ENCODE measurements at places on chromosomes 16 and 17.
A peak's percentile ranks its signal among the peaks of the same experiment; 100 is the strongest.

- DNase-seq = no peak
These were observed 40.9 kb downstream of the ADAMTS18 start for GRCh38 chr16:77393955-77394354.

DNA sequence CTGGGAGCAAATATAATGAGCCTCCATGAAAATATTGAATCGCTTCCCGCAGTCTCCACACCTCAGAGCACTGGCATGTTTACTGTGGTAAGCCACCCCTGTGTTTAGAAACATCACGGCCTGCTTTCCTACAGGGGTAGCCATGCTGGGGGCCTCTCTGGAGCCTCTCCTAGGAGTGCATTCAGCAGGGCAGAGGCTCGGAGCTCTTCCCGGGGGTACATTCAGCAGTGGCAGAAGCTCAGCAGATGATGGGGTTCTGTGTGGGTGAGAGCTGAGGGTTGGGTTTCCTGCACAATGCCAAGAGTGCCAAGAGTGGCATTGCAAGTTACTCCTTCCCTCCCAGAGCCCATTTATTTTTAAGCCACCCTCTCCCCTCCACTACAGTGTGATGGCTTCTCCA lies 386.6 kb downstream of the SEC14L1 start:
- DNase-seq = no peak

DNA sequence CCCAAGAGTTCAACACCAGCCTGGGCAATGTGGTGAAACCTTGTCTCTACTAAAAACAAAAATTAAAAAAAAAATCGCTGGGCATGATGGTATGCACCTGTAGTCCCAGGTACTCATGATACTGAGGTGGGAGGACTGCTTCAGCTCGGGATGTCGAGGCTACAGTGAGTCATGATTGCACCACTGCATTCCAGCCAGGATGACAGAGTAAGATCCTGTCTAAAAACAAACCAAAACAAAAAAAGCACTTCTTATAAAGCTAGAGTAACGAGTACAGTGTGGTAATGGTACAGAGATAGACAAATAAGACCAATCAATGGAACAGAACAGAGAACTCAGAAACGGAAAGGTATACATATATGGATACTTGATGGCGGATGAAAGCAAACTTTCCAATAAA lies 4.4 kb downstream of the NSMCE1 start:
- DNase-seq = peak; percentile 80

- no peak for DNase-seq
These were observed 1047.2 kb downstream of the CDH11 start for GRCh38 chr16:64074706-64075105.

DNA sequence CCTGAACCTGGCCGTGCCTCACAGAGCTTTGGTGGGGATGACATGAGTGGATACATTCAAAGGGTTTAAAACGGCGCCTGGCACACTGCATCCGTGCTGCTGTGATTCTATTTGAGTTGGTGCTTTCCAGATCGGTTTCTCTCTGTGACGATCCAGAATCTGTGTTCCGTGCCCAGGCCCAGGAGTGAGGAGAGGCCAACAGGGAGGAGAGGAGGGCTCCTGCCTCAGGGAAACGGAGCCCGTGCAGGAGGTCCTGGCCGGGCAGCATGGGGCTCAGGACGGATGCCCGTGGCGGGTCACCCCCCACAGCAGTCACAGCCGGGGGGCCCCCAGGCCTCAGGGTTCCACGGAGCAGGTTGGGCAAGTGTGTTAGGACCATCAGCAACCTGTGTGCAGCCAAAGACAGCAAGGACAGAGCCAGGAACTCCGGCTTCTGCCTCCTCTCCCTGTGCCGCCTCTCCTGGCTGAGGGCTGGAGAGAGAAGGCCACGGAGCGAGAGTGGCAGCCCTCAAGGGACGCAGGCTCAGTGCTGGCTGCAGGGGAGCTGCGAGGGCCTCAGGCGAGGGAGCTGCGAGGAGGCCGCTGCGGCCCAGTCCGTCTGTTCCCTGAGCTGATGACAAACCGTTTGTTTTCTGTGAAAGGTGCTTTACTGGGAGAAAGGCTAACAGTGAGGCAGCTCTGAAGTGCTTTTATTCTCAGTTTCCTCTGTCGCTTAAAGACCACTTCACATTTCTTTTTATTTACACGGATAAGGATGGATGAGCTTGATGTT lies 99.3 kb downstream of the METRNL start:
- no peak for DNase-seq

GRCh38 chr17:80429356-80430275 lies 14.6 kb downstream of the ENDOV start:
- no peak for DNase-seq

GRCh38 chr16:79269211-79269863 lies 331.2 kb downstream of the MAF start:
- DNase-seq = no peak

DNA sequence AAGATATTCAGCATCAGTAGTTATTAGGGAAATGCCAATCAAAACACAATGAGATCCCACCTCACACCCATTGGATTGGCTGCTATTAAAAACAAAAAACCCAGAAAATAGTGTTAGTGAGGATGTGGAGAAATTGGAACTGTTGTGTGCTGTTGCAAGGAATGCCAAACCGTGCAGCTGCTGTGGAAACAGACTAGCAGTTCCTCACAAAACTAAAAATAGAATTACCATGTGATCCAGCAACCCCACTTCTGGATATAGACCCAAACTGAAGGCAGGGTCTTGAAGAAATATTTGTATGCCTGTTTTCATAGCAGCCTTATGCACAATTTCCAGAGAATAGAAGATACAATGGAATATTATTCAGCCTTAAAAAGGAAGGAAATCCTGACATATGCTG lies 46.0 kb downstream of the FOXK2 start:
- peak; percentile 26 for DNase-seq

- DNase-seq = peak; percentile 34
These were observed 45.4 kb downstream of the NKD1 start for GRCh38 chr16:50593410-50594150.

DNA sequence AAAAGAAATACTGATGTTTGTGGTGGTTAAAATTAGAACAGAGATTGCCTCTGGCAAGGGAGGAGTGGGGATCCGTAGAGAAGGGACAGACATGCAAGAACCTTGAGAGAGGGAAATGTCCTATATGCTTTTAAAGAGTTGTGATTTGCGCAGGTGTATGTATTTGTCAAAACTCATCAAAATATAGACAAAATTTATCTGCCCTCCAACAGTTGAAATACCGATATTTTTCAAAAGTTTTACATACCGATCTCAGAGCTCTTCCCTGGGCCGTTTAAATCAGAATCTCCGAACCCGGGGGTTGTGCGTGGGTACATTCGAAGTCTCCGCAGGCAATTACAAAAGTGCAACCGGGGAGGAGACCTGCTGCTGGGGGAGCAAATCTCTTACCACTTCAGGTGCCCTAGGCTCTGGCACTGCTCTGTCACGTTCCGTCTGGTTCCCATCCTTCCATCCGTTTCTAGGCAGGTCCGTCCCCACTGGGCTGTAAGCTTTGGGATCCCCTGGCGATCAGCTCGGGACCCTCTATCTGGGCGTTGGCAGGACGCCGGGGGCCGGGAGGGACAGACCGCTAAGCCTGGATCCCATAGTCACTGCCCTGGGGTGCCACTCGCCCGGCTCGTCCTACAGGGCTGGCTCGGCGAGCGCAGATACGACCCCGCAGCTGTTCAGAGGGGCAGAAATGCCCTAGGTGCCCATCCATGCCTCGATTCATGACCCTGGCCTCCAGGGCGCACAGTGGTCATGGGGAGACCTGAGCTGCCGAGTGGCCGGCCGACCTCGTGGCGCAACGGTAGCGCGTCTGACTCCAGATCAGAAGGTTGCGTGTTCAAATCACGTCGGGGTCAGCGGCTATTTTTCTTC lies 4.2 kb downstream of the BORCS6 start:
- peak; percentile 75 for DNase-seq

DNA sequence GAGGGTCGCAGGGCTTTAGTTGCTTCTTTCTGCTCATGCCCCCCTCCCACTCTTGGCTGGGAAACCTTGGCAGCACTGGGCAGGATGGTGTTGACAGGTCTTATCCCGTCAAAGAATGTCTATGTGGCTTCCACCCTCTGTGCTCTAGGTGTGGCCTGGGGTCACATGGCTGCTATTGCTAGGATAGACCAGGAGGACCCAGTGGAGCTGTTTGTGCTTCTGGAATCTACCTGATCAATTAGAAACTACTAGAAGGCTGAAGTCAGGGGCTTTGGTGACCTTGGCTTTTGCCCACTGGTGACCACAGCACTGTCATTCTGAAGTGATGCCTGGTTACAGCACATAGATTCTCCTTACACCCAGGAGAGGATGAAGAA lies 105.8 kb downstream of the CMIP start:
- DNase-seq = no peak

Data from EH (cell line).